ENCODE measurements at places on chromosomes 2 and 18.

GRCh38 chr2:50773211-50773932, 258.6 kb downstream of the NRXN1 start:
- no peak for DNase-seq

DNA sequence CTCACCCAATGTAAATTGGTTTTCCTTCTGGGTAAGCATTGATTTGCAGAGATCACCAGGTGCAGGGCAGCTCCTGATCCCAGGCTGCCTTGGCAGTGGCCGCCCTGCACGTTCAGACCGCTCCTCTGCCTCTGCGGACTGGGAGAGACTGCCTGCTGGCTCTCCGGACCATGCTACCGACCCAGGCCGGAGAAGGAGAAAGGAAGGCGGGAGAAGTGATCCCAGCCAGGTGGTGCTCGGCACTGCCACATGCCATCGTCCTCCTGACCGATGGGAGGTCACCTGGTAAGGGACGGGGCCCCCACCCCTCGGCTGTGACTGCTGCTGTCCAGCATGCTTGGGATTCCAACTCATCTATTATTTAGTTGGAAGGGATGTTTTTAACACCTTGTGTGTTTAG, 108.1 kb upstream of the POU3F3 start:
- DNase-seq = no peak

- DNase-seq = no peak
Observed at GRCh38 chr2:138294451-138294850, 207.1 kb upstream of the SPOPL start.

DNA sequence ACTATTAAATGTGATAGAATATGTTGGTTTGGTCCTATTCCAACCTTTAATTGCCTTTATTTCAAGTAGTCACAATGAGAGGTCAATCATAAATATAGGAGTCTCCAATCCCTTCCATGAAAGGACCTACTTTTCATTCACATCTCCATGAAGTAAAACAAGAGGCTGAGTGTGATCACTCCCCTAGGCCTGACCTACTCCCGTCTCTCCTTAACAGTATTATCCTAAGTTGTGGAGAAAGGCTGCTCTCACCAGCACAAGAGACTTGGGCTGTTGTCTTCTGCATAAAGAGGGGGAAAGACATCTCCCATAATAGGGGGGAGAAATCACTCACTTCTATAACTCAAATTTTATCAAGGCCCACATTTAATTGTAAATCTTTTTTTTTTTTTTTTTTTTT, 105.4 kb downstream of the SOS1 start:
- no peak for DNase-seq

- no peak for DNase-seq
Observed at GRCh38 chr2:22491442-22491841, 893.5 kb upstream of the KLHL29 start.

- no peak for DNase-seq
Observed at GRCh38 chr2:45130736-45131135, 121.5 kb upstream of the SIX2 start.

GRCh38 chr2:190497428-190497827, 37.1 kb downstream of the NEMP2 start:
- DNase-seq = no peak

Data from GDM1 (cell line).